ENCODE measurements at places on chromosomes 6 and 20.

GRCh38 chr6:42104095-42104803, 38.2 kb downstream of the C6orf132 start:
- peak; percentile 73 for DNase-seq

DNA sequence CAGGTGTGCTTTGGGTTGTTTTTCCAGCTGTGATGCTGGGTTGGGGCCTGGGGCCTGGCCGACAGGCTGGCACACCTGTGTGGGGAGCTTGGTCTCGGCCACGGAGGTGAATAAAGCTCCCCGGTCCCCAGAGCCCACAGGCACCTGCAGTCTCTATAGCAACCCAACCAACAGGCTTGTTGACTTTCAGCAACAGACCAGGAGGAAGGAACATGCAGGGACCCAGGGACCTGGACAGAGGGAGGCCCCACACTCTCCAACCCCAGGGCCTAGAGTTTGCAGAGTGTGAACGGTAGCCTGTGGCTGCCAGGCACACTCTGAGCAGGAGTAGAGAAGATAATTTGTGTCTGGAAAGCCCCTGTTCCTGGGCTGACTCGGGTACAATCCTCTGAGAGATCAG, 14.6 kb upstream of the SYNJ2 start:
- no peak for DNase-seq

DNA sequence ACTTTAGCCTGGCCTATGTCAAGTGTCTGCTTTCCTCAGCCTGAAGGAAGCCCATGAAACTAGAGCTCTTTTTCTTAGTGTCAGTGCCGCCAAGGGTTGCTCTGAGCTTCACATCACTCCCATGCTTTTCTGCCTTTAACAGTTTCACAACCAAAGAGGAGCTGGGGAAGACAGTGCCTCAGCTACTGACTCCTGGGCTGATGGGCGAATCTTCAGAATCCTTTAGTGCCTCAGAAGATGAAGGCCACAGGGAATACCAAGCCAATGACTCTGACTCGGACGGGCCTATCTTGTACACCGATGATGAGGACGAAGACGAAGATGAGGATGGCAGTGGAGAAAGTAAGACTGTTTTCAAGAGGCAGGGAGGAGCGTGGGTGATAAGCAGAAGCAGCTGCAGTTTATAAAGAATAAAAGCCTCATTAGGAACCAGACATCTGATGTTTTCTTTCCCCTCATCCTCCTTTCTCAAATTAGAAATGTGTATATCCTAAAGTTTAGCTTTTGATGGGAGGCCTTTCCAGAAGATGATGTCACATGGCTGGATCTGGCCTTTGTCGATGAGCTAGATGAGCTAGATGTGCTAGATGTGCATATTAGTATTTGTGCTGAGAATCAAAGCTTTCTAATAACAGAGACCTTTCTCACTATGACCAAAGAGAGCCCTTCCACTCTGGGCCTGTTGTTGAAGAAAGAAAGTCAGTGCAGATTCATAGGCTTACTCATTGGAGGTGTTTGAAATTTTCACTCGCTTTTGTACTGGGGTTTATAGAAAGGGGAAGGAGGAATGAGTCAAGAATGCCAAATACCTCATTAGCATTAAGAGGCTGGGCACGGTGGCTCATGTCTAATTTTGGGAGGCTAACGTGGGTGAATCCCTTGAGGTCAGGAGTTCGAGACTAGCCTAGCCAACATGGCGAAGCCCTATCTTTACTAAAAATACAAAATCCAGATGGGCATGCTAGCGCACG, 70.7 kb upstream of the LTV1 start:
- DNase-seq: no peak

GRCh38 chr20:32234135-32234808, 26.6 kb downstream of the POFUT1 start:
- no peak for DNase-seq

GRCh38 chr6:111011360-111012142, 29.7 kb downstream of the RPF2 start:
- no peak for DNase-seq

DNA sequence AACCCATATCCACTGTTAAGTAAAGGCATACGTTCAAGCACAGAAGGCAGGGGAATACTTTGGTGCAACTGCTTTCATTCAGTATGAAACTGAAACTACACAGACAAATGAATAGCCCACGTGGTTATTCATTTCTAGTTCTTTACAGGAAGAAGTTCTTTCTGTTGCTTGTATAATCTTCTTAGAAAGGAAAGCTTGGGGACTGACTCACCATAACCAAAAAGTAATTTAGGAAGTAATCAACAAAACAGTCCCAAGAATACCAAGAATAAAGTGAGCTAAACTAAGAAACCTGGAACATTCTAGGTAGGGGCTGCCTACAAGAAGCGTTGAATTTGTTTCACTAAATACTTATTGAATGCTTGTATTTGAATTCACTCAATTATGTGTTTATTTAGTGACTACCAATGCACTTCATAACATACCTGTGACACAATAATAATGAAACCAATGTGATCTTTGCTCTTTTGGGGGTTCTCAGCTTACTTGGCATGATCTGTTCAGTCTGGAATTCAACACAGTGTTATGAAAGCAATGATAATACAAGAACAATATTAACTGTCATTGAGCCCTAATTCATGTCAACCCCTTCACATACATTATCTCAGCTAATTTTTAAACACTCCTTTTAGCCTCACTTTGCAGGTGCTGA, 25.1 kb upstream of the KIAA0408 start:
- peak; percentile 51 for DNase-seq

GRCh38 chr6:96992343-96992730, 67.8 kb downstream of the KLHL32 start:
- DNase-seq: no peak

GRCh38 chr6:27135087-27135657, 112.3 kb upstream of the PRSS16 start:
- no peak for DNase-seq

GRCh38 chr20:3102575-3103368, 18.2 kb upstream of the AVP start:
- no peak for DNase-seq

DNA sequence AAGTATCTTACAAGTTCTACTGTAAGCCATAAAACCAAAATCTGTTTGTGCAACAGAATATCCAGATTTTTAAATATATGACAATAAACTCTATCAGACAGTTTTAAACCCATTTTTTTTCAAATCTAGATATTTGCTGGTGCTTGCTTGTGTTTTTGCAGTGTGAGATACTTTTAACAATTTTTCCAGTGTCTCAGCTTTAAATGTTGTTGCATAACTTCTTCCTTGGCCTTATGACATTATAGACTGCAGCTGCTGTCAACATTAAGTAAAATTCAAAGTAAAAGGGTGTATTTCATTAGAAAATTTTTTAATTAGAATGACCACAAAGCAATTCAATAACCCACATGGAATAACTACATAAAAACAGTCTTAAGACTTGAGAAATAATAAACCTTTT, 139.5 kb downstream of the PTPRK start:
- no peak for DNase-seq

DNA sequence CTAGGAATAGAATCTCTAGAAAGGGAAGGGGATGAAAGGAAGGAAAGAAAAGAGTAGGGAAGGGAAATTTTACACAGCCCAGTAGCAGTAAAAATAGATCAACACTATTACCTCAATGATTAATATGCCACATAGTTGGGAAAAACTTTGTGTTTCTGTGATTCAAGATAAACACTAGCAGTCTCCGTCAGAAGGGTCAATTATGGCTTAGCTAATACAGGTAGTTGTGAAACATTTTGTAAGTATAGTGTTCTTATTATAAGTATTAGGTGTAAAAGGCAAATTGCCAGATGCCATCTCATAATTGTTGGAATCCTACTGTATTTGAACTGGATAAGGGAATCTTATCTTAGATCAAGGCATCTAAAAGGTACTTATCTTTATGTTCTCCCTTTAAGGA, 165.7 kb downstream of the MTFR2 start:
- DNase-seq: no peak

GRCh38 chr6:28393912-28394662, 5.5 kb downstream of the ZSCAN12 start:
- DNase-seq: no peak

DNA sequence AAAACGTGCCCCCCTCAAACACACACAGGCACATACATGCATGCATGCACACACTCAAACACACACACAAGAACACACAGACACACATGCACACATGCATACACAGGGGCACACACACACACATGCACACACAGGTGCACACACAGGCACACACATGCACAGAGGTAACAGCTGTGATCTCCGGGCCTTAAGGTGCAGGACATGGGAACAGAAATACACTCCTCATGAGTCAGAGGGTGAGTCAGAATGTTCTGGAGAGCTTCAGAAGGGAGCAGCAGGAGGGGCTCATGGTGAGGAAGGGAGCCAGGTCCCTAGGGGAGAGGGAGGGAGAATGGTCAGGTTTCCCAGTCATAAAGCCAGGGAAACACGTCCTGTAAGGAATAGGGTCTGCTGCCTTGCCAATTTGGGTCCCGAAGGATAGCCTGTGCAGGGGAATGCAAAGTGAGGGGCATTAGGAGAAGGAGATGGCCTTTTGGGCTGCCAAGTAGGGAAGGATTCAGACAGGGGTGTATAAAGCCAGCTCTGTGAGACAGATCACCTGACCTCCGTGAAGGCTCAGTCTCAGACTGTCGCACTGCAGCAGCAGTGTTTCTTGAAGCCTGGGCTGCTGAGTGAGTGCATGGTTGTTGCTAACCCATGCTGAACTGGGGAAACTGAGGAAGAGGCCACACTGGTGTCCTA, 123.9 kb downstream of the MAFB start:
- no peak for DNase-seq

- DNase-seq: no peak
Observed at GRCh38 chr6:35428421-35429149, 23.6 kb upstream of the FANCE start.

GRCh38 chr6:139407718-139408222, 33.3 kb upstream of the CITED2 start:
- DNase-seq: no peak

- DNase-seq: no peak
Observed at GRCh38 chr6:7145885-7146828, 38.4 kb downstream of the RREB1 start.

DNA sequence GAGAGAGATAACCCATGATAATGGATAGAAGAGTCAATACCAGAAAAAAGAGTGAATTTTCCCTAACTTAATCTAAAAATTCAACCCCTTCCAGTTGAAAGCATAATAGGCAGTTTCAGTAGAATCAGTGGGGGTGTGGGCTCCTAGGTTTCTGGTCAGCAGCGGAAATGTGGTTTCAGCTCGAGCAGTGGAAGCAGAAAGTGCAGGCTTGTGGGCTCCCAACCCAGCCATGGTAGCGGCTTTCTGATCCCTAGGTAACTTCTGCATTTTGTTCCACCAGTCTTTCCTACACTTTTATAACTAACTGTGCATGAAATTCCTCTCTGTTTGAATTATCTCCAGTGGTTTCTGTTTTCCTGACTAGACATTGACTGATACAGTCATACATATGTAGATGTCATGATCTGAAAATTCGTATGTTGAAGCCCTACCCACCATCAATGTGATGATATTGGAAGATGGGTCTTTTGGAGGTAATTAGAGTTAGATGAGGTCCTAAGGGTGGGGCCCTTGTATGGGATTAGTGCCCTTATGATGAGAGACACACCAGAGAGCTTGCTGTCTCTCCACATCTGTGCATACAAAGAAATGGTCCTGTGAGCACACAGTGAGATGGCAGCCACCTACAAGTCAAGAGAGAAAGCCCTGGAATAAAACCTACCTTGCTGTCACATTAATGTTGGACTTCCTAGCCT, 6.5 kb upstream of the DDO start:
- DNase-seq: no peak

GRCh38 chr6:119361209-119361608, 11.6 kb upstream of the MAN1A1 start:
- DNase-seq: no peak

DNA sequence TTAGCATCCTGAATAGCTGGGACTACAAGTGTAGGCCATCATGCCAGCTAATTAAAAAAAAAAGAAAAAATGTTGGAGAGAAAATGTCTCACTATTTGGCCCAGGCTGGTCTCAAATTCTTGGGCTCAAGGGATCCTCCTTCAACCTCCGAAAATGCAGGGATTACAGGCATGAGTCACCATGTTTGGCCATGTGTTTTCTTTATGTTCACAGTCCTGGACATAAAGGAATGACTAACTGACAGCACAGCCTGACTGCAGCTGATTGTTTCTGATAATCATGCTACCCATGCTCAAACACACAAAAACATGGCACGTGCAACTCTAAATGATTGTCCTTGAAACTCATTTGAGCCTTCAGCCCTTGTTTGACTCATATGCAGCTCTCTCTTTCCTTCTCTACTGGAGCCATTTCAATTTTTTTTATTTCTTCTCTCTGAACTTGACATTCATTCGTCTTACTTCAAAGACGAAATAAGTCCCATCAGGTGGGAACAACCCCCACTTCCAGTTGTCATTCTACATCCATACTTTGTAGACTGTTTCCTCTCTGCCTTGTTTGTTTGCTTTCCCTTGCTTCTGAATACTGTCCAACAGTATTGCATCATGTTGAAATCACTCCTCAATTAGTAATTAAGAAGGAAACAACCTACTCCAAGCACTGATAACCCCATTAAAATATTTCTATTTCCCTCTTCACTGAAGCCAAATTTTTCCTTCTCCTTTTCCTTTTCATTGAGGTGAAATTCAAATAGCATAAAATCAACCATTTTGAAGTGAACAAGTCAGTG, 413.0 kb downstream of the BMP2 start:
- no peak for DNase-seq

GRCh38 chr6:18171871-18172270, 16.6 kb downstream of the KDM1B start:
- DNase-seq: no peak

DNA sequence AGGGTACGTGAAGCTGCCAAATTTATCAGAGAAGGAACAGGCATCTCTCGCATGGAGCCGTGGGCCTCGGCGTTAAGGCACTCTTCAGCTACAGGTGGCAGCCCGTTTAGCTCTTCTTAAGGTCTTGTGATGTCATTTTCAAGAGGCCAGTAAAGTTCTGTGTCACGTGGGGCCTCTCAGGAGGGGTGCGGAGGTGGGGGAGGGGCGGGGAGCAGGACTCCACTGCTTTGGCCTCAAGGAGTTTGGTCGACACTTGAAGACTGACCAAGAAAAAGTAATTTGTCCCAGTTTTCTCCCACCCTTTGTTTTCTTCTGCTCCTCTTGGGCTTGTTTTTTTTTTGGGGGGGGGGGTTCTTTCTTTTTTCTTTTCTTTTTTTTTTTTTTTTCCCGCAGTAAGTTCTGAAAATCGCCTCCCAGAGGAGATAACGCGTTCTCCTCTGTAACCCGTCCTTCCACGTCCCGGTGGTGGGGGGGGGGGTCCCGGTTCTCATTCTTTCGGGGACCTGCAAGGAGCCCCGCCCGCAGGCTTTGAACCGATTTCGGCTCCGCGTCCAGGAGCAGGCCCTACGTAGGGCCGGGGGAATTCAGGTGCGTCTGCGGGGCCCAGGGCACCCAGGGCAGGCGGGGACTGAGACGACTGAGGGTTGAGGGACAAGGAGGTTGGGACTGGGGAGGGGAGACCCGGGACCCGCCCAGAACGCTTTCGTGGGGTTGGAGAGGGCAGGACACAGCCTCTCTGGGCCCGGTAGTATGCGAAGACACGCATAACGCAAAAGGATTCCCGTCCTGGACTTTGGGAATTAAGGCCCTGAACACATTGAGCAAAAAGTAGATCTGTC, 26.0 kb downstream of the GPX6 start:
- DNase-seq: peak; percentile 38

Data from CD8-positive, alpha-beta T cell (primary cell).